Cardiac septum (tissue), 1 donor: ENCODE measurements at places on chromosomes 2 and 18. TPM values are rescaled to one million over a fixed set of nuclear protein-coding genes. Genes with fewer than 3 reads are reported as not detected.

ANKRD36C gene
- total RNA-seq = 9.2 TPM

CFC1 gene
- not detected for total RNA-seq

KCNF1 gene
- total RNA-seq = 0.27 TPM

ST6GAL2 gene
- 0.38 TPM for total RNA-seq

EVX2 gene
- total RNA-seq = not detected

C2orf76 gene
- total RNA-seq = 11.7 TPM

DUSP19 gene
- total RNA-seq = 8.6 TPM

COL5A2 gene
- total RNA-seq = 16.0 TPM

SIX3 gene
- total RNA-seq = not detected

MC2R gene
- not detected for total RNA-seq

ZBTB7C gene
- 8.0 TPM for total RNA-seq

TMEM163 gene
- 0.38 TPM for total RNA-seq

RTKN gene
- 18.5 TPM for total RNA-seq

BOLL gene
- total RNA-seq = not detected

SLC25A12 gene
- total RNA-seq = 91.2 TPM

NAT8 gene
- total RNA-seq = not detected

SPDYA gene
- total RNA-seq = 0.92 TPM

SH3BP4 gene
- 9.1 TPM for total RNA-seq

MAB21L4 gene
- total RNA-seq = not detected

SEMA4C gene
- 25.6 TPM for total RNA-seq

SP140L gene
- 4.0 TPM for total RNA-seq

TRIM43 gene
- not detected for total RNA-seq

COLEC11 gene
- 3.1 TPM for total RNA-seq

NEU2 gene
- not detected for total RNA-seq

ATP6V1B1 gene
- total RNA-seq = 0.43 TPM

MALL gene
- 19.6 TPM for total RNA-seq

GREB1L gene
- 16.2 TPM for total RNA-seq

ZAP70 gene
- 1.2 TPM for total RNA-seq
